Osteoblast (primary cell): ENCODE measurements at places on chromosomes 13 and 19. TPM values are rescaled to one million over a fixed set of nuclear protein-coding genes. Genes with fewer than 3 reads are reported as not detected.

KLK4 gene
- 0.29 TPM in 1 of 2 replicates, not detected in the other for total RNA-seq

CEACAM3 gene
- not detected in 2 replicates for total RNA-seq

NOVA2 gene
- total RNA-seq = not detected in 2 replicates

GPR12 gene
- not detected in 2 replicates for total RNA-seq

SHFL gene
- total RNA-seq = 20.6 and 22.4 TPM in 2 replicates

ZNF83 gene
- 52.8 and 59.5 TPM in 2 replicates for total RNA-seq

ZNF524 gene
- 11.2 TPM in 2 replicates for total RNA-seq

FBN3 gene
- not detected in 2 replicates for total RNA-seq

CEACAM1 gene
- not detected in 2 replicates for total RNA-seq

DNA sequence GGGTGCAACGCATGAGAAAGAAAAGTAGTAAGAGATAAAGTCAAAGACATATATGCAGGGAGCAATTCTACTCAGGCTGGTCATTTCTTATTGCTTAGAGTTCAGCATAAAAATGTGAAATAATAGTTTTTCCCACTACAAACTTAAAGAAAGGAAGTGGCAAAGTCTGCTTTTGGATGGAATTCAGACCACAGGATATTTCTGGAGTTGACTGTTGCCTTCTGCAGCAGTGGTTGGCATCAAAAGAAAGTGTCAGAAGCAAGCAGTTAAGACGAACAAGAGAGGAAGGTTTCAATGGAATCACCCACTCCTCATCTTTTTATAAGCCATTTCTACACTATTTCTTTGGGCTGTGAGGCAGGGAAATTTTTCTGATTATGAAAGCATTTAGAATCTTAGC is 36.2 kb upstream of the TRPC4 start:
- DNase-seq = no peak

- no peak for DNase-seq
Measured at GRCh38 chr13:29436291-29436690, 159.2 kb downstream of the SLC7A1 start.

GRCh38 chr13:87376081-87376480 is 295.1 kb upstream of the SLITRK5 start:
- no peak for DNase-seq

DNA sequence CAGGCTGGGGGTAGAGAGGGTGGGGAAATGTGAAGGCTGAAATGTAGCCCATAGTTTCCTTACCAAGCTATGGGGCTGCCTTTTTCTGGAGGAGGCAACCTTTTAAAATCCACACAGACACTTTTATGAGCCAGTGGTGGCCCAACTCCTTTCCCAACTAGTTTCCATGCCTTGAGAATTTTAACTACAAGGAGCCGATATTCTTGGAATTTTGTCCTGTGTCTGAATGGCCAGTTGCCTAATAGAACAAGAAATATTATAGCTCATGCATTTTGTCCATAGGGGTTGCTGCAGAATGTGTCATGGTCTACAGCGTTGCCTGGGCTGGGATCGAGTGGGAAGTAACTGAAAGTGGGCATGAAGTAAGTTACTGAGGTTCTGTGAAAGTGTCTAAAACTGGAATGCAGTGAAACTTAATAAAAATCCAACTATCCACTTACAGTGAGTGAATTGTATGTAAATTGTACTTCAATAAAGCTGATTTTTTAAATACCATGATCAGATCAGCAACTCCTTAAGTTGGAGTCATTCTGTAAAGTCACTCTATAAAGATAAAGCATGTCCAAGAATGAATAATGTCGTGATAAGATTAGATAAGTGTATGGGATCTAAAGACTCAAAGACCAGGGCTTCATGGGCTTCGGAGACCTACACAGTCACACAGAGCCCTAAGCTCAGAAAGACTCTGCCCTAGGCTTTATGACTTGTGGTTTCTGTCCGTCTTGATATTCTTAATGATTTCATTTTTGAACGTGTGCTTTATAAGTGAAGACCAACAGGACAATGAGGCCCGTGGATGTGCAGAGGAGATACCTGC is 122.6 kb upstream of the FNDC3A start:
- no peak for DNase-seq

DNA sequence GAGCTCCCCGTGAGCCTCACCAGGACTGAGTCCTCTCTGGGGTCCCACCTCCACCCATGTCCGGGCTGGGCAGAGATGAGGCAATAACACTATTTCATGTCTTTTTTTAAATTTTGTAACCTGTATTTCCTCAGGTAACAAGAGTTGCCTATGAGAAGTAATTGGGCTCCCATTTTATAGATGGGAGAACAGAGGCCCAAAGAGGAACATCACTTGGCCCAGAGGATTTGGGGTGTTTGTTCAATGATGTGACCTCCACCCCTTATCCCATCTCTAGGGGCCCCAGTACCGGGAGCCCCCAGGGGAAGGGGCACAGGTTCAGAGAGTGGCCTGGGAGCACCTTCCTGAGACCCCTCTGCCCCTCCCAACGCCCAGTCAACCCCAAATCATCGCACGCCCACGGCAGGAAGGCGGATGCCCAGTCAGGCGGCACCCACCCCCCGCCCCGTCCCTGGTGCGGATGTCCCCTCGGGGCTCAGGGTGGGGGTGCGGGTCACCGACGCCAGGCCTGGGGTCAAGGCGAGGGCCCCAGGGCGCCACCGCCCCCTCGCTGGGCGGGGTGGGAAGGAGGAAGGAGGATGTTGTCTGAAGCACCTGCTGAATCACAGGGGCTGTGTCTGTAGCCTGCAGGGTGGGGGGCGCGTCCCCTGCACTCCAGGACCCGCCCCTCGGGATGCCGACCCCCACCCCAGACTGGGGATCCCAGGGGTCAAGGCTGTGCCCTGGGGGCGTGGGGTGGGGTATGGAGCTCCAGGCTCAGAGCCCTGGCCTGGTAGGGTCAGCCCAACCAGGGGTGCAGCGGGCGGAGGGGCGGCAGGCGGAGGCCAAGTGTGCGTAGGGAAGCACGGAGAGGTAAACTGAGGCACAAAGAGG is 9.0 kb upstream of the CIRBP start:
- peak; percentile 93 for DNase-seq

GRCh38 chr19:33219261-33219815 is 6.3 kb downstream of the SLC7A10 start:
- no peak for DNase-seq

DNA sequence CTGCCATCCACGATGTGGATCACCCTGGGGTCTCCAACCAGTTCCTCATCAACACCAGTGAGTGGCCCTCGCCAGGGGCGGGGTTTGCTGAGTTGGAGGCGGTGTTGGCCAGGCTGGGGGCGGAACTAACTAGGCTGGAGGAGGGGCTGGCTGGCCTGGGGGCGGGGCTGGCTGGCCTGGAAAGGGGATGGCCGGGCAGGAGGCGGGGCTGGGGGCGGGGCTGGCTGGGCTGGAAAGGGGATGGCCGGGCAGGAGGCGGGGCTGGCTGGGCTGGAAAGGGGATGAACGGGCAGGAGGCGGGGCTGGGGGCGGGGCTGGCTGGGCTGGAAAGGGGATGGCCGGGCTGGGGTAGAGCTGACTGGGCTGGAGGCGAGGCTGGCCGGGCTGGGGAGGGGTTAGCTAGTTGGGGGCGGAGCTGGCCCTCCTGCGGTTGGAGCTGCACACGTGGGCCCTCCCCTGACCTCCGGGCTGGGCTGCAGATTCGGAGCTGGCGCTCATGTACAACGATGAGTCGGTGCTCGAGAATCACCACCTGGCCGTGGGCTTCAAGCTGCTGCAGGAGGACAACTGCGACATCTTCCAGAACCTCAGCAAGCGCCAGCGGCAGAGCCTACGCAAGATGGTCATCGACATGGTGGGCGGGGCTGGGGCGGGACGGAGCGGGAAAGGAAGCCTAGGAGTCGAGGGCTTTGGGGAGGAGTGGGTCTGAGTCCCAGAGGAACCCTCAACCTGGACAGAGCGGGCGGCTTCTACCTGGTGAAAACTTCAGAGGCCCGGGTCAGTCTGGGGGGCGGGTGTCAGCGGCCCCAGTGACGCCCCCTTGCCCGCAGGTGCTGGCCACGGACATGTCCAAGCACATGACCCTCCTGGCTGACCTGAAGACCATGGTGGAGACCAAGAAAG is 41.0 kb downstream of the PDE4A start:
- DNase-seq = peak; percentile 99

- DNase-seq = peak; percentile 31
Measured at GRCh38 chr13:33480561-33480960, 195.0 kb upstream of the STARD13 start.

DNA sequence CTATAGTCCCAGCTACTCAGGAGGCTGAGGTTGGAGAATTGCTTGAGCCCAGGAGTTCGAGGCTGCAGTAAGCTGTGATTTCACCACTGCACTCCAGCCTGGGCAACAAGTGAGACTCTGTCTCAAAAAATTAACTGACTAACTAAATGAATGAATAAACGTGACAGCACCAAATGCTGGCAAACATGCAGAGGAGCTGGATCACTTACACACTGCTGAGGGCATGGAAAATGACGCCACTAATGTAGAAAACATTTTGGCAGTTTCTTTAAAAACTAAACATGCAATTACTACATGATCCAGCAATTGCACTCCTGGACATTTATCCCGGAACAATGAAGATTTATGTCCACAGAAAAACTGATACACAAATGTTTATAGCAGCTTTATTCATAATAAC is 31.3 kb upstream of the GTF3A start:
- no peak for DNase-seq

DNA sequence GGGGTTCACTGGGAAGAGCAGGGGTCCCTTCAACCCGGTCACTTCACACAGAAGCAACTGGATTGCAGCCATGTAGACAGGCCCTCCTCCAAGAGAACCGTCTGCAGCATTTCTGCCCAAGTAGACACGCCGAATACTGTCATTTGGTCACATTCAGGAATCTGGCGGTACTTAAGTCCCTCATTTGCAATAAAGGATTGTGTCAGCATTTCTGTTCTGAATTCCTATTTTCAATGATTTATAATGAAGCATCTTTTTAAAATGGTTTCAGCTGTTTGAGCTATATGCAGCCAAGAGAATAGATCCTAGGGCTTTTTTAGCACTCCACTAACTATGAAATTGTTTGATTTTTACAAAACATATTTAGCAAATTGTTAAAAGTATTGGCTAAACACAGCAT is 143.5 kb upstream of the SOX1 start:
- peak; percentile 27 for DNase-seq

GRCh38 chr13:31236211-31236786 is 36.5 kb downstream of the B3GLCT start:
- DNase-seq = peak; percentile 68

GRCh38 chr13:100460266-100460665 is 128.3 kb downstream of the GGACT start:
- DNase-seq = no peak

DNA sequence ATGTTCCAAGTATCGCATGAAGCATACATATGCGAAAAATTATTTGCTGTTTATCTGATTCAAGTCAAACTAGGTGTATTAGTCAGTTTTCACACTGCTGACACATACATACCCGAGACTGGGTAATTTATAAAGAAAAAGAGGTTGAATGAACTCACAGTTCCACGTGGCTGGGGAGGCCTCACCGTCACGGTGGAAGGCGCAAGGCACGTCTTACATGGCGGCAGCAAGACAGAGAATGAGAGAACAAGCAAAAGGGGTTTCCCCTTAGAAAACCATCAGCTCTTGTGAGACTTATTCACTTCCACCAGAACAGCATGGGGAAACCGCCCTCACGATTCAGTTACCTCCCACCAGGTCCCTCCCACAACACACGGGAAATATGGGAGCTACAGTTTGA is 13.0 kb upstream of the PROZ start:
- no peak for DNase-seq

DNA sequence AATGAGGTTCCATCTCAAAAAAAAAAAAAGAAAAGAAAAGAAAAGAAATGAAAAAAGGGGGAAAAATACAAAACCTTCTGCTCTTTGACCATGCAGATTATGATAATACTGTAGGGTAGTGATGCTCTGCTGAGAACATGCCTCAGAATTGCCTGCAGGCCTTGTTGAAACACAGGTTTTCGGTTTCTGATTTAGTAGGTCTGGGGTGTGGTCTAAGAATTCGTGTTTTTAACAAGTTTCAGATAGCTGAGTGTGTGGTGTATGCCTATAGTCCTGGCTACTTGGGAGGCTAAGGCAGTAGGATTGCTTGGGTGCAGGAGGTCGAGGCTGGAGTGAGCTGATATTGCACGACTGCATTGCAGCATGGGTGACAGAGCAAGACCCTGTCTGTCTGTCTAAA is 14.9 kb upstream of the CYP2B6 start:
- DNase-seq = no peak

GRCh38 chr13:36571444-36571843 is 102.4 kb upstream of the SERTM1 start:
- DNase-seq = no peak

DNA sequence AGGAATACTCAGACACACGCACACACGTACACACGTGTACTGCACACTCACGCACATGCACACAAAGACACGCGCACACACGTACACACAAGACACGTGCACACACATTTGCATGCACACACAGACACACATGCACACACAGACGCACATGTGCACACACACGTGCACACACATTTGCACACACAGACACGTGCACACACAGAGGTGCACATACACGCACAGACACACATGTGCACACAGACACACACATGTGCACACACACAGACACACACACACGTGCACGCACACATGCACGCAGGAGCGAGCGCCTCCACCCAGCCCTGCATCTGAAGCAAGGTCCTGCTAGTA is 81.1 kb downstream of the GADD45B start:
- no peak for DNase-seq

DNA sequence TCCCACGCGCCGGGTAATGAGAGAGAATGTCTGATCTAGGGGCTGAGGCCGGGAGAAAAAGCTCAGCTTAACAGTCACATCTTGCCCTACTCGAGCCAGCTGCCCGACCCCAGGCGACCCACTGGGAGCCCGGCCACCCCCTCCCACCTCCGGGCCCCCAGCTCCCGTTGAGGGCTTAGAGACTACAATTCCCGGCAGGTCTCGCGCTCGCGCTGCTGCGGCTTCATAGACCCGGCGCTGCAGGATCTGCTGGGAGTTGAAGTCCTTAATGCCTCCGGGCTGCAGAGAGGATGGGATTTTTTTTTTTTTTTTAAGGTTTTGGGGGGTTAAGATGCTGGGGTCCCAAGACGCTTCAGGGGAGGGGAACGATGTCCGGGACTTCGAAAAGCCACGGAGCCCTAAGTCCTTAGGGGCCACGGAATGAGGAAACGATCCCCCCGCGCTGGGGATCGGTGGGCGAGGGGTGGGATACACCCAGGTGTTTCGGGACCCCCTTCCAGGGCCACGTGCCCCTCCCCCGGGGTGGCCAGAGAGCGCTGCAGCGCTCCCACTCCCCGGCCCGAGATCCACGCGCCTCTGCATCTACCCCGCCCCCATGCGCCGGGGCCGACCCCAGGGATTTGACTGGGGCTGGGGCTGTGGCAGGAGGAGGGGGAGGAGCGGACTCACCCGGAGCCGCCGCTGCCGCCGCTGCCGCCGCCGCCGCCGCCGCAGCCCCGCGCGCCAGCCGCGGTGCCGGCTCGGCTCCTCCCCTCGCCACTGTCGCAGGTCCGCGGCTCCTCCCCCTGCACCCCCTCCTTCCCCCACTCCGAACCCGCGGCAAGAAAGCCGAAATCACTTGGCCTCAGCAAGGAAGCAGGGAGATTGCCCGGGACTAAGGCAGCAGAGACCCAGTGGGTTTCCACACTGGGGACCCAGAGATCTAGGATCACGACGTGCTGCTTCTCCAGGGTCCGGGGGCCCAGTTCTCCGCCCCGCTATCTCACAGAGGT is at the start of gene SYT3:
Gene SYT3 (minus strand): TSS at position 761 of the 992 bp plus-strand sequence. CDS start 2,470 bp downstream, outside the sequence.
- peak; percentile 97 for DNase-seq
